ENCODE measurements at places on chromosomes 2 and 18.

GRCh38 chr18:39909706-39910105 lies 2045.3 kb upstream of the PIK3C3 start:
- no peak for DNase-seq

GRCh38 chr2:226334981-226335720 lies 464.5 kb downstream of the IRS1 start:
- DNase-seq, result no peak

- DNase-seq, result no peak
These were observed 3.9 kb upstream of the SERPINB2 start for GRCh38 chr18:63883617-63884016.

GRCh38 chr2:211503856-211504255 lies 947.5 kb downstream of the CPS1 start:
- DNase-seq, result peak; percentile 18

DNA sequence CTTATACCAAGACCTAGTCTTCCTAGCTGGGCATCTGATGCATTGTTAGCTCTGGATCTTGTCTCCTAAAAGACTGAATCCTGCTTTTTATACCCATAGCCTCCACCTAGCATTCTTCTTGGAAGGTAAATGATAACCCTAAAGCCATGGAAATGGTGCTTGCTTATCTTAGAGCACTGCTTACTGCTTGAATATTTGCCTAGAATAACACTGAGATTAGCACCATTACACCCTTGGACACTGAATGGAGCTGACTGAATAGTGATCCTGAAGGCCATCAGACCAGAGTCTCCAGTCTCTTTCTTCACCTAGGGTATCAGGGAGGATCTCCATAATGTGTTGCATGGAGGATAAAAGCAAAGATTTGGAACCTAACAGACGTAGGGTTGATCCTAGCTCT lies 50.3 kb upstream of the UGP2 start:
- DNase-seq, result no peak

DNA sequence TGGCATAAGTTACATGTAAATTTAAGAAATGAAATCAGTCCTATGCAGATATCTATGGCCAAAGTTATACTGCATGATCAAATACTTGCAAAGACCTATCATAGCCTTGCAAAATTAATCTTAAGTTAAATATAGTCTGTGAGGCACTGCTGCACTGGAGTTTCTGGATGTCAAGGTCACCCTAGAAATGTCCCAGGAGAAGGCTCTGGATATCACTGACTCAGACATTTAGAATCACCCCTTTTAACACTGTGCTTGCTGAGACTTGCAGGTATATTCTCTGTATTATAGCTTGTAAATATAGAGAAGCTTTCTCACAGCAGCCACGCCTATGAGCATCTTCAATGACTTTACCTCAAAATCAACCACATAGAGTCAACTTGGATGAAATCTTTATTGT lies 51.5 kb downstream of the ETAA1 start:
- DNase-seq, result no peak

GRCh38 chr2:122108186-122108585 lies 352.7 kb downstream of the TSN start:
- no peak for DNase-seq

GRCh38 chr2:12604341-12604740 lies 112.4 kb upstream of the TRIB2 start:
- no peak for DNase-seq

DNA sequence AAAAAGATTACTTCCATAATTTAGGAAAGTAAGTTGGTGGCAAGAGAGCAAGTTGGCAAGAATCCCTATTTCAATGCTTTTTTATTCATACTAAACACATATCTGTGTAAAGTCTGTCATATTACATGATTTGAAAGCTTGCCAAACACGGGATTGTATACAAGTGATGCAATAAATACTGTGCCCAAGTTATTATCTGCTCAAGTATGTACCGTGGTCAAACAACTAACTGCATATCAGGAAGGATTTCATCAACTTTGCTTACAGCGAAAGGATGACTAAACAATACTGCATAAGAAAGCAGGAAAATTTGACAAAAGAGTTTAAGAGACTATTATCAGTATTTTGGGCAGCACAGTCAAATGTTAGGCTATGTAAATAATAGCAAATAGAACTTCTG lies 69.6 kb upstream of the SCN1A start:
- DNase-seq, result no peak

All from OCI-LY7 (cell line).